ENCODE measurements at places on chromosomes 4 and X. TPM values are rescaled to one million over a fixed set of nuclear protein-coding genes. Genes with fewer than 3 reads are reported as not detected.

FREM3 gene
- not detected for total RNA-seq

USP51 gene
- 2.7 TPM for total RNA-seq

- no peaks in the 10 kb centered on the region for H3K27me3 ChIP-seq
- no peak overlapping the region for H3K4me3 ChIP-seq
- no peak for DNase-seq
- H3K36me3 ChIP-seq = no peaks in the 10 kb centered on the region
These were observed 181.4 kb upstream of the PCDH7 start for GRCh38 chr4:30538794-30539193.

DNA sequence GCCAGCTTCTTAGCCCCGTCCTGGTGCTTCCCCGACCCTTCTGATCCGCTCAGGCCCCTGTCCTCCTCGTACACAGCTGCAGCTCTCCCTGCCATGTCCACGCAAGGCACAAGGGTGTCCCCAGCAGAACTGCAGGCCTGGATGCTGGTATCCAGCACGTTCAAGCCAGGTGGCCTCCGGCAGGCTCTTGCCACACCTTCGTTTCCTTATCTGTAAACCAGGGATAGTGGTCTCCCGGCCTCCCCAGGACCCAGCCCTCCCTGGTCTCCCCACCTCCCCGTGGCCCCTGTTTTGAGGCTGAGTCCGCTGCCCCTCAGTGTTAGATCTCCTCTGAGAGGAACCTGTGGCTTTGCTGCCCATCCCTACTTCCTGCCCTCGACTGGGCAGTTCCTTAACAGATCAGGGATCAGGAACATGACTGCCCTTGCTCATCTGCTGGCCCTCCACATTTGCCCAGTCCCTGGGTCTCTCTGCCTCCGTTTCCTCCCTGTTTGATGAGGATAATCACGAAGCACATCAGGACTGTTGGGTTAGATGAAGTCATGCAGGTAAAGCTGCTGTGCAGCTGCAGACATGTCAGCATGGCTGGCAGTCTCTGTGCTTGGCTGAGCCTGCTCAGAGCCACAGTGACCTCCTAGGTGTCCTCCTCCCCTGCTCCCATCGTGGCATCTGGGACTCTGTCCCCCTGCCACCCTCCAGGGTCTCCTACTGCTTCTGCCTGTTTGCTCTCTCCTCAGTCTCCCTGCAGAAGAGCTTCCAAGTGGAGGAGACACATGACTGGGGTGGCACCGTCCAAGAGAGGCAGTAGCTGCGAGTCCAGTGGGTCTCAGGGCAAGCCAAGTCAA lies 32.9 kb downstream of the PIGG start:
- H3K27me3 ChIP-seq = no peaks in the 10 kb centered on the region
- DNase-seq = no peak
- H3K4me1 ChIP-seq = no peaks in the 10 kb centered on the region
- no peak overlapping the region for H3K4me3 ChIP-seq
- H3K27ac ChIP-seq = no peak overlapping the region
- peaks cover 35% of the 10 kb centered on the region for H3K36me3 ChIP-seq
